DND-41 (cell line): ENCODE measurements at places on chromosomes 7 and 10.

- DNase-seq: no peak
These were observed 76.7 kb downstream of the MACC1 start for GRCh38 chr7:20140291-20141001.

DNA sequence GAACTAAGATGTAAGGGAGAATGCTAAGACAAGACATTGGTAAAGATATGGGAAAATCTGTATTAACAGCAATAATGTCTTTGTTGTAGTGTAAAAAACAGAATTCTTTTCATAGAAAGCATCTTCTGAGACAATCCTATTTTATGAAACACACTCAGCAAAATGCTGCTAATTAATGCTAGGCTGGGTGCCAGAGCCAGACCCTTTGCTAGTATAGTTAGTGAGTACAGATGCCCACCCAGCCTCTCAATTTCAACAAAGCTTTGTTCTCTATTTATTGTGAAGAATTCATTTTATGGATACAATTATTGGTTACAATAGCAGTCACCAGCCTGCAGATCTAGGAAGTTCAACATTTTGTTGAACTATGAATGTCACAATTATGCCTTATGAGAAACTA lies 131.0 kb downstream of the SEM1 start:
- DNase-seq: no peak

GRCh38 chr7:7190142-7190541 lies 7.8 kb downstream of the C1GALT1 start:
- no peak for DNase-seq

GRCh38 chr10:36712695-36713094 lies 412.7 kb upstream of the ANKRD30A start:
- DNase-seq: no peak

- DNase-seq: no peak
These were observed 57.0 kb upstream of the GLCCI1 start for GRCh38 chr7:7911369-7912123.

DNA sequence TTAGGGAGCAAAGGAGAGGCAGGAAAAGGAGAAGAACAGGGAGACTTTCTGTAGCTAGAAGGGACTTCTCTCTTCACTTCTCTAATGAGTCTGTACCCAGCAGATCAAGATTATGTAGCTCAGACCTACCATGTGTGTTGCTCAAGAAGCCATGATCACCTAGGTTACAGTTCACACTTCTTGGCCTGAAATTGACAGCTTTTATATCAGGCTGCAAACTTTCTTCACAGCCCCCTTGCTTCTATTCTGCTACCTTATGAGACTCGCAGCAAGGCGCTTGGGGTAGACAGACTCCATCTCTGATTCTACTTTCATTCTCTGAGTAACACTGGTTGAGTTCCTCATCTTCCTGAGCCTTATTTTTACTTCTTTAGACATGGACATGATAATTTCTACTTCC lies 19.6 kb upstream of the GIMAP2 start:
- no peak for DNase-seq

GRCh38 chr10:80137920-80138319 lies 5.4 kb downstream of the PLAC9 start:
- no peak for DNase-seq

DNA sequence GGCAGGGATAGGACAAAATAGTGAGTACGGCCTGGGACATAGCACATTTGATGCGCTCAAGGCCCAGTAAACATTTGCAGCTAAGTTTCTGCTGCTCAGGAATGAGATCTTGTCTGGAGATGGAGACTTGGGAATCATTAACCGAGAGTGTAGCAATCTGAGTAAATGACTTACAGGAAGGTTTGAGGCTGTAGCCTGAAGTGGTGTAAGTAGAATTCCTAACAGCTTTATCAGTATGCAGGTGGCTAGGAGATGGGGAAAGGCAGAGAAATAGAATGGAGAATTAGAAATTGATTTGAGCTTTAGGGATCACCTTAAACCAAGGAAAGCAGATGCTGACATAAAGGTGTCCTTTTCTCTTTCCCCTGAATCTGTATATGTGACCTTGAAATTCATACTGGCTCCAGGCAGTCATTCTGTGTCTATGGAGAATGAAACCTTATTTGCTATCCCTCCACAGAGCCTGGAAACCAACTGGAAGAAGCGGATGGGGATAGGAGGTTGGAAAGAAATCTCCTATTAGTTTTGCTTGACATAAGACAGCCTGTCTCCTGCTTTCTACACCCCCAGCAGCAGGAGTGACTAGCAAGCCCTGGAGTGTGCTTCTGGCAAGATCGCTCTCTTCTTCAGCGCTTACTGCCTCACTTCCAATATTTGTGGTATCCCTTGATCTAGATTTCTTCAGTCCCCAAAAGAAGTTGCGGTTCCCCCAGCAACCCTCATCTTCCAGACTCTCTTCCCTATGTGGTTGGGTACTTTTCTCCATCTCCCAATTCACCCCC lies 6.4 kb upstream of the PON2 start:
- no peak for DNase-seq

DNA sequence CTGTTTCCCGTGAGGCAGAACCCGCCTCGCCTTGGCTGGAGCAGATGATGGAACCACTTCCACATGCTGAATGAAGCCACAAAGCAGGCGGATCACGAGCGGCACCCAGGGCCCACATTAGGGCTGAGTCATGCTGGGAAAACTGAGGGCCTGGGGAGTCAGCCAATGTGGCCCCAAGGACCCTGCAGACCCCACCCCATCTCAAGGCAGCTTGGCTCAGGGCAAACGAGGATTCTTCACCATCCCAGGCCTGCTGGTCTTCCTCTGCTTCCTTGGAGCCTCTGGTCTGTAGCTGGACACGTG lies 488.0 kb downstream of the DNAJB6 start:
- no peak for DNase-seq

DNA sequence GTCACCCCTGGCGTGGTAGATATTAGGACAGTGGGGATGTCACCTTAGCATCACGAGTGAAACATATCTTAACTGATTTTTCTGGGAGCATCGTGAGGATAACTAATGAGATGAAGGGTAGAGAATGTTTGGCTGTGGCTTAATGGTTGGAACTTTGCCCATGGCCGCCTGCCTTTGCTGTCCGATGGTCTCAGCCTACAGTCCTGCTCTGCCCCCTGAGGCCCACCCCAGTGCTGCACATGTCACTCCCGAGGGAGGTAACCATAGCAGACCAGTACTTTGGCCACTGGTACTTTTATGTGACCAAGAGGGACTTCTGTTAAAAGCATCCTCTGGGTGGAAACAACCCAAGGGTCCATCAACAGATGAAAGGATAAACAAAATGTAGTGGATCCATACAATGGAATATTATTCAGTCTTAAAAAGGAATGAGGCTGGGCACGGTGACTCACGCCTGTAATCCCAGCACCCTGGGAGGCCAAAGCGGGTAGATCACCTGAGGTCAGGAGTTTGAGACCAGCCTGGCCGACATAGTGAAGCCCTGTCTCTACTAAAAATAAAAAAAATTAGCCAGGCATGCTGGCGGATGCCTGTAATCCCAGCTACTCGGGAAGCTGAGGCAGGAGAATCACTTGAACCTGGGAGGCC lies 58.4 kb downstream of the TACR2 start:
- no peak for DNase-seq

DNA sequence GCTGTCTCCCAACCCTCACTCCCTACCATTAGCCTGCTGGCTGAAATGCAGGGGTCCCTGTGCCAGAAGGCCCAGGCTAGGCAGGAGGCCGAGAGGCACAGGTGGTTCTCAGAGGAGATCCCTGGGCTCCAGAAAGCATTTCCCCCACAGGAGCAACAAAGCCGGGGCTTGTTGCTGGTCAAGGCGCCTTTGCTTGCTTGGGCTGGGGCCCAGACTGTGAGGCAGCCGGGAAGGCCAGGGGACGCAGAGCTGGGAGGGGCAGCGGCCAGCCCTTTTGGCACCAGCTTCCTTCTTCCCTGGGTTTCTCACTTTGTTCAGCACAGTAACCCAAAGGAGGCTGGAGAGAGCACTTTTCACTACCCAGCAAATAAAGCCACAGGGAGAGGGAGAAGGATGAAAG lies 48.6 kb downstream of the FBXW4 start:
- no peak for DNase-seq

DNA sequence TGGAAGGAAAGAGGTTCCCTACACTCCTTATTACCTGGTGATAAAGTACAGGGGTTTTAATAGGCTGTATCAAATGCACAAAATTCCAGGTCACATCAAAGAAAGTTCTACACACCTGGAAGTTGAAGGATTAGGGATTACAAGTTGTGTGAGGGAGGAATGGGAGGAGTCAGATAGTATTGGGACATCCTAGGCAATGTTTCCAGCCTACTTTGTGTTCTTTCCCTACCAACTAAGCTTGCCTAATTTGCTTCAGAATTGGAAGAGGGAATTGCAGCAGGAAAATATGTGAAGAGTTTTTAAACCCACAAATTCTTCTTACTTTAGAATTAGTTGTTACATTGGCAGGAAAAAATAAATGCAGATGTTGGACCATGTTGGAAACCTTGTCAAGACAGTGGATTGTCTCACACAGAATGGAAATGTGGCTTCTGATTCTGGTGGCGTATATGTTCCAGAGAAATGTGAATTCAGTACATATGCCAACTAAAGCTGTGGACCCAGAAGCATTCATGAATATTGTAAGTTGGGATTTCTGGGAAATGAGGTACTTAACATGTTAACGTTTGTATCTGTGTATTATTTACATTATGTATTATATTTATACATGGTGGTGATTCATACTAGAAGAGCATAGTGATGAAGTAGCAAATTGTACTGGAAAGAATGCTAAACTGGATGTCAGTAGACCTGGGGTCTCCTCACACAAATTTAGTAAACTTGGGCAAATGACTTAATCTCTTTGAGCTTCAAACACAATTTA lies at the start of gene LIPM:
Gene LIPM, plus strand, starts transcription at position 208 of the 763 bp plus-strand sequence. Its CDS starts 167 bp downstream, at position 375.
- DNase-seq: no peak
